DMS 273 treated with DMSO at 0.1 percent for 48 hours (cell line): ENCODE measurements at places on chromosomes 3 and 15.

DNA sequence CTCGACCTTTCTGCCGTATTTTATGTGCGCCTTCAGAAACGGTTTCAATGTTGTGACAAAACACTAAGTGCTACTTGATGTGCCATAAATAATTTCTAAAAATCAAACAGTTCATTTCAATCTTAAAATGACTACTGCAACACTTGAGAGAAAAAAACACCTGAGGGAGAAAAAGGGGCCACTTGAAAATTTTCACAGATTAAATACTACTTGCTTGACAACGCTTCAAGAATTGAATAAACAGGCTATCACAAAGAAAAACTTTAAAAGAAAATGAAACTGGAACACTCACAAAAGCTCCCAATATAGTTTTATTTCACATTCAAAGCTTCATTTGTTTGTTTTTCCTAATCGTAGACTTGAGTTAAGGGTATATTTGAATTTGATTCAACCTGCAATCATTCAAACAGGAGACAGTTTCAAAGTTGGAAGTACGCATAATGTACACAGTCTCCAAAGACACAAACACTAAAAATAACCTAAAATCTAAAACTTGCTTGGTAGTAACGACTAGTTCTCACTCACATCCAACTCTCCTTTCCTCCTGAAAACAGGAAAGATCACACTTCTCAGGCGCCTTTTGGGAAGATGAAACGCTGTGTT lies 380.7 kb downstream of the ERC2 start:
- DNase-seq, result no peak

DNA sequence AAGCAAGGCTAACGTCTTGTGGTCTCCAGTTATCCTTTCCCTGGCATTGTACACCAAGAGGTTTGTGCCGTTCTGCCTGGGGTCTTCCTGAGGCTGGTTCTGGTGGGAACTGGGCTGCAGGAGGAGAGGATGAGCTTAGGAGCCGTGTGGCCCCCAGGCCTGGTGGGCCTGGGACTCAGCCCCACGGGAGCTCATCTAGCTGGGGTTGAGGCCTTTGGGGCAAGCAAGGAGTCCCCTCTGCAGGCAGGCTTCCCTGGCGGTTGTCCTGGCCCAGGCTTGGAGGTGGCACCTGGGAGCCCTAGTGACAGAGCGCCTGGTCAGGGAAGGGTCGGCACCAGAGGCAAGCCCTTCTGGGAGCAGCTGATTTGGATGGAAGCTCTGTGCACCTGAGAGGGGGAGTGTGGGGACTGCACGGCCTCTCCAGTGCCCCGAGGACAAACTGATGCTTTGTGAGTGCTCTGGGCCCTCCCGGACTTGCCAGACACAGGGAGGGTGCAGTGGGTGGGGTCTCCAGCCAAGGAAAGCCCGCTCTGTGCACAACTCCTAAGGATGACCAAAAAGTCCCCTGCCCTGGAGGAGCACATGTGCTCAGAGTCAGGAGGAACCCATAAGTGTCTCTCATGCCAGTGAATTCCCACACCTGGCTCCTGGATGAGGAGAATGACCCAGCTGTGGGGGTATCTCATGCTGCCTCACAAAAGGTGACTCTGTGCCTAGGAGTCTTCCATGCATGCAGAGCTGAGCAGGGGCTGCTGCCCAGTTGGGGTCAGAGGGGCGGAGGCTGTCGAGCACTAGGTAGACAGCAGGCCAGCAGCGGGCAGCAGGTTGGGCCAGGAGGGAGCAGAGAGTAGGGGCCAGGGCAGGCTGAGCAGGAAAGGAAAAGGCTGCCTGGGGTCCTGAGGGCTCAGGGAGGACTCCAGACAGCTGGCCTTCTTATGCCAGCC lies 2.7 kb downstream of the PAK6 start:
- DNase-seq, result no peak

DNA sequence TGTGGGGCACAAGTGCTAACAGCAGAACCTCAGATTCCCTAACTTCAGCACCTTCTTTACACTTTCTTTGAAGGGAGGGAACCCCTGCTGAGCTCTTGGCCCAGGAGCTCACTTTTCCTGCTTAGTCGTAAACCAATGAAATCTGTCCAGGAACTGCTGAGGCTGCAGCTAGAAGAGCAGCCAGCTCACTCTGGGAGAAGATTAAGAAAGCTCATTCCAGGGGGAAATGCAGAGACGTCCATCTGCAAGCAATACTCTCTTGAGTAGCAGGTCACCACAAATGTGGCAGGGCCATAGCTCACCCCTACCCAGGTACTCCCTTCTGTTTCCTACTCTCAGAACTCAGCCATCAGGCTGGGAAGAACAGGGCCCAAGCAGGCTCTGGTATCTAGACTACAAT lies 103.3 kb downstream of the WDR76 start:
- peak; percentile 7 for DNase-seq

- DNase-seq, result no peak
These were observed 34.2 kb downstream of the EEFSEC start for GRCh38 chr3:128187495-128187894.

DNA sequence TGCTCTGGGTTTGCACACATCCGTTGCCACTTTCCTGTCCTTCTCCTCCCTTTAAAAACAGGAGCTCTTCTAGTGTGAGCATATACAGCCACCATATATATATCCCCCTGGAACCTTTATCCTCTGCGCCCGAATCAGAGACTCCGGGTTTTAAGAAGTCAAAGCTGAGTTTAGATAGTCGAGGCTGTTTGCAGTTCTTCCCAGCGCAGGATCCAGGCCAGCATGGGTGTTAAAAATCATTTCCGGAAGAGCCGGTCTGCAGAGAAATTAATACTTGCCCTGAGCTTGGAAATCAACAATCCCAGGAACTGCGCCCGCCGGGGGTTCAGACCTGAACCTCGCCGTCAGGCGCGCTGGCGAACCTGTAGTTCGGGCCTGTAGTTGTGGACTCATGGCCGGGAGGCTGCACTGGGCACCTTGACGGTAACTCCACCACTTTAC lies 2.3 kb downstream of the SHOX2 start:
- DNase-seq, result no peak

GRCh38 chr15:79602180-79602579 lies 170.0 kb downstream of the MINAR1 start:
- DNase-seq, result no peak

GRCh38 chr15:52095597-52096262 lies 16.8 kb downstream of the BCL2L10 start:
- no peak for DNase-seq

DNA sequence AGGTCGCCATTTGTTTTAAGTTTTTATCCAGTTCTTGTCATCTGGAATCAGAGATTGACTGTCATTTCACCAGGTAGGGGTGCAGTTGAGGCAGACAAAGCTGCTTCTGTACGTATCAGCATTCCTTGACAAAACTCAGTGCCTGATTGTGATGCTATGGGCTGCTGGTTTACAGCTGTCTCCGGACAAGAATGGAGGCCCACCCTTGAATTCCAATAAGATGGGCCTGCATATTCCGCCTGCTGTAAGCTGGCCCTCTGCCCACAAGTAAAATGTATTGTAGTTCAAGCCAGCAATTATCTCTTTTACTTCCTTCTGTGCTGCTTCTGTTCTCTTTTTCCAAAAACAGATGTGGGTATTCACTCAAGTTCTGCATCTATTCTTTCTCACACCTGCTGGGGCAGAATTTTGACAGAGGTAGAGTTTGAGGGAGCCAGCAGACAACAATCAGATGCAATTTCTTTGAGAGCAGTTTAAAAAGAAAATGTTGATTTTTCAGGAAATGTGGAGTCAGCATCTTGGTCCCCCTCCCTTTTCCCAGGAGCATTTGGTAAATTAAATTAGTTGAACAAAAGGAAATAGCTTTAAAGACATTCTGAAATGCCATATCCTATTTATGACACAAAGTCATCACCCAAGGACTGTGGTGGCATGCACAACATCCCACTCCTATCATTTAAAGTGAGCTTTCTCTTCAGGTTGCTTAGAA lies 53.5 kb downstream of the IQCH start:
- no peak for DNase-seq

- no peak for DNase-seq
These were observed 6.6 kb downstream of the ACKR2 start for GRCh38 chr3:42815826-42816225.

DNA sequence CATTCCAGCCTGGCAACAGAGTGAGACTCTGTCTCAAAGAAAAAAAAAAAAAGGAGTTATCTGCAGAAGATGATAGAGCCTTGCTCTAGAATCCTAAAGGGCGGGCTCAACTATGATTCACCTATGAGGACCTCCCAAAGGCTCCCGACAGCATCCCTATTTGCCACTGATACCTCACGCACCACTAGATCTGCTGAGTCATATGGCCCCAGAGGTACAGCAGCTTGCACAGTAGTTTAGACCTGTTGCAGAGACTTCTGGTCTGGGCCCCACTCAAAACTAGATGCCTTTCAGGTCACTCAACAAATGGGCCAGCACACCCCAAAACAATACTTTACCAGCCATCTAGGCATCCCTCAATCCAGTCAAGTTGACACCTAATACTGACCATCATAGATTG lies 38.1 kb upstream of the PTX3 start:
- DNase-seq, result no peak

DNA sequence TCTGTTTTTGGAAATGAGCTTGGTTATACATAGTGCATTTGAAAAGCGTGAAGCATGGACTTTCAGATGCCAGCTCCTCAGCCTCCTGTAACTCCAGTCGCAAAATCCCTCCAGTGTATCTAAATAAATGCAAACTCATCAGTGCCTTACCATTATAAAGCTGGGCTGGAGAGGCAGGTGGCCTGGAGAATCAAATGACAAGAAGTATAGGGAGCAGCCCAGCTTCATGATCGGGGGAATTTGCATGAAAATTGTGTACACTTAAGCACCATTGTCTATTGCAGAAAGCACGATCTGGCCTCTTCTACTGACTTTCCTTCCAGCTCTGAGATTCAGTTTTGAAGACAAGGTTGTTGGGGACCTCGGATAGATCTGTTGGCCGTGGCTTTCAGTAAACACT lies 71.7 kb downstream of the IGF1R start:
- DNase-seq, result no peak

DNA sequence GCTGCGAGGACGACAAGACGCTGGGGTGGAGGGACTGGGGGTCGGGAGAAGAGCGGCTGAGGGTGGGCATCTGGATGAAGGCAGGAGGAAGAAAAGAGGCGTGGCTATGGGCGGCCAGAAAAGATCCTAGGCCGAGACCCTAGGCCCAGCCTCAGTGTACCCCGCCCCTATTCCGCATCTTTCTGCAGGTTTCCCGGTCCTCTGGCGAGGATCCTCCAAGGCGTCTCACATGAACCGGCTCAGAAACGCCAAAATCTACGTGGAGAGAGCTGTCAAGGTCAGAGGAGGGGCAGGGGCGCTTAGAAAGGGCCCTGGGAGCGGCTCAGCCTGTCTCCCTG lies 340 bp downstream of the TTLL3 start:
- DNase-seq, result no peak

DNA sequence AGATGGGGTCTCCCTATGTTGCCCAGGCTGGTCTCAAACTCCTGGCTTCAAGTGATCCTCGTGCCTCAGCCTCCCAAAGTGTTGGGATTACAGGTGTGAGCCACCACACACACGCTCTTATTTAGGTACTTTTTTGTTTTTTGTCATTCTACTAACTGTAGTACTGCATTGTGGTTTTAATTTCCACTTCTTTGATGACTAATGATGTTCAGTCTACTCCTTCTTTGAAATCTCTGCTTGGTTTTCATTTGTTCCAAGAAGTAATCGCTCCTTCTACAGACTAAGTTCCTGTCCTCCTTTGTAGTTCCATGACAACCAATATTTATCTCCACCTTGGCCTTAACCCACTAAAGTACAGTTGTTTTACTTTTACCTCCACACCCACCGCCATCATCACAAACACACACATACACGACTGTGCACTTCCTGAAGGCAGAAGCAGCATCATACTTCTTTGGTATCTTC lies 529 bp upstream of the DLEC1 start:
- no peak for DNase-seq

DNA sequence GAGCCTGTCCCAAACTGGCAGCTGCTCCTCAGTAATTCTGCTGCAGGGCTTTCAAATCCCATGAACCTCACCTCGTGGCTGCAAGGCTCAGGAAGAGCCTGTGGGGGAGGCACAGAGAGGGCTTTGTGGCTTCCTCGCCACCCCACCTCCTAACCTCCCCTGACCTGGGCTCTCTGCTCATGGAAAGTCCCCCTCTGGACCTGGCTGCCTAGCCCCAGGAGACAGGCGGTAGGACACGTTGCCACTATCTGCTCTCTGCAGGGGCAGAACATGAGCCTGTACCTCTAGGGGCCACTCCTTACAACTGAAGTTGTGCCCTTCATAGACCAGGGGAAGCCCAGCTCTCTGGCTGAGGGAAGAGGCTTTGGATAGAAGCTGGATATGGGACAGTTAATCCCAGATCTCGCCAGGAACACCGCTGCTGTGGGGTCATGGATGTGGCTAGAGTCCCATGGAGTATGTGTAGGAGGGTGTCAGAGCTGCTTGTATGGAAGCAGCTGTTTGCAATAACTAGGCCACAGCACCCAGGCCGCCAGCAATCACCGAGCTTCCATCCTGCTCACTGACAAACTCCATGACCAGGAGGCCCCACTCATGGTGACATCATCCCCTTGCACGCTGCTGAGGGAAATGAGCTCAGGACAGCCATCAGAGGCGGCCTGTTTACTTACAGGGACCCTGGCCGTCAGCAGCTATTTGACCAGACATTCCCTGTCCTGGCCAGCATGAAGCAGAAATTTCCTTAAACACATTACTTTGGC lies 34.0 kb upstream of the CILP start:
- no peak for DNase-seq

DNA sequence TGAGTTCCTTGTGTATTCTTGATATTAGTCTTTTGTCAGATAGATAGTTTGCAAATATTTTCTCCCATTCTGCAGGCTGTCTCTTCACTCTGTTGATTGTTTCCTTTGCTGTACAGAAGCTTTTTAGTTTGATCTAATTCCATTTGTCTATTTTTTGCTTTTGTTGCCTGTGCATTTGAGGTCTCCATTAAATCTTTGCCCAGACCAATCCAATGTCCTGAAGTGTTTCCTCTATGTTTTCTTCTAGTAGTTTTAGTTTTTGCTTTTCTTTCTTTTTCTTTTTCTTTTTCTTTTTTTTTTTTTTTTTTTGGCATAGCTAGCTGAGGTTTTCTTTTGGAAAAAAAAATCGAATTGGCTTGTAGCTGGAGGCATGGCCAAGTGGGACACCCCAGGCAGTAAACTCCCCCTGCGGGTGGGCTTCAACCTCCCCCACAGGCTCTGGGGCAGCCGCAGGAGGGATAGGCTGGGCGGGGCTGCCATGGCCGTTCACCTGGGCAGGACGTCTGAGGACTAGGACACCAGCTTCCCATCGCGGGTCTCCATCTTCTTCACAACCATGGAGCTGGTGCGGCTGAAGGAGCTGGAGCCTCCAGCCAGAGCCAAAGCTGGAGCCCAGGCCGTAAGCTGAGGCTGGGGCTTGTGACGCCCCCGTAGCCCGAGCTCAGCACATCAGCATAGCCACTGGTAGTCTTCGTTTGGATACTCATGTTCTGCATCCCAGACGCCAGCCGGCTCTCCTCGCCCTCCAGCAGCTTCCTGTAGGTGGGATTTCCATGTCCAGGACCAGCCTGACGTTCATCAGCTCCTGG lies 16.2 kb upstream of the PSTPIP1 start:
- DNase-seq, result no peak

GRCh38 chr15:45763170-45763869 lies 128.5 kb downstream of the SQOR start:
- DNase-seq, result no peak

GRCh38 chr15:26698555-26698954 lies 74.3 kb downstream of the GABRB3 start:
- no peak for DNase-seq

GRCh38 chr3:126439968-126440708 lies 35.6 kb downstream of the ZXDC start:
- DNase-seq, result no peak

GRCh38 chr15:45449916-45450867 lies 71.8 kb upstream of the GATM start:
- DNase-seq, result no peak
